ENCODE measurements at places on chromosomes 2 and 18. TPM values are rescaled to one million over a fixed set of nuclear protein-coding genes. Genes with fewer than 3 reads are reported as not detected.

GAD1 gene
- 0.83 TPM for total RNA-seq

DNA sequence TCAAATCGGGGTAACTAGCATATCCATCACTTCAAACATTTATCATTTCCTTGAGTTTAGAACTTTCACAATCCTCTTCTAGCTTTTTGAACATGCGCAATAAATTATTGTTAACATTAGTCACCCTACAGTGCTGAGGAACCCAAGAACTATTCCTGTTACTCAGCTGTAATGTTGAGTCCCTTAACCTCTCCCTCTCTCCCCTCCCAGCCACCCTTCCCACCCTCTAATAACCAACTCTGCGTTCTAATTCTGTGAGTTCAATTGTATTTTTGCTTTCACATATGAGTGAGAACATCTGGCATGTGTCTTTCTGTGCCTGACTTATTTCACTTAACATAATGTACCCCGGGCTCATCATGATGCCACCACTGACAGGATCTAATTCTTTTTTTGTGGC, 78.6 kb upstream of the RANBP2 start:
- no peak for DNase-seq

- DNase-seq, result peak; percentile 46
Measured at GRCh38 chr2:144834998-144835633, 315.2 kb upstream of the ZEB2 start.

- DNase-seq, result no peak
Measured at GRCh38 chr2:127619203-127619590, 26.8 kb upstream of the GPR17 start.

TRIP12 gene
- 154 TPM for total RNA-seq

DNA sequence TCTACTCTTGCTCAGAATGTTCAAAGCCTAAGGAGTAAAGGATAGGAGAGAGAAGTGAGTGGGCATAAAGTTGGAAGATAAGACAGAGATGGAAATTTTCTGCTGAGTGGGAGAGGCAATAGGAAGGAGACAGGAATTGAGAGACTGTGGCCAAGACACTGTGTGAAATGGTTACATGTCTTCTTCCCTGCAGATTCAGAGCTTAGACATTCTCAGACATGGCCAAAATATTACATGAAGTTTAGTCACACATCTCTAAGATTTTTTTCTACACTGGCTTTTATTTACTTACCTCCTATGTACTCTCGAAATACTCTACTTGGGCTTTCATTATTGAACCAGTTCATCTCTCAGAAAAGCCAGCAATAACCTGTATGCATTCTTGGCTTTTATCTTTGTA, 363.0 kb upstream of the FANCL start:
- no peak for DNase-seq

DNA sequence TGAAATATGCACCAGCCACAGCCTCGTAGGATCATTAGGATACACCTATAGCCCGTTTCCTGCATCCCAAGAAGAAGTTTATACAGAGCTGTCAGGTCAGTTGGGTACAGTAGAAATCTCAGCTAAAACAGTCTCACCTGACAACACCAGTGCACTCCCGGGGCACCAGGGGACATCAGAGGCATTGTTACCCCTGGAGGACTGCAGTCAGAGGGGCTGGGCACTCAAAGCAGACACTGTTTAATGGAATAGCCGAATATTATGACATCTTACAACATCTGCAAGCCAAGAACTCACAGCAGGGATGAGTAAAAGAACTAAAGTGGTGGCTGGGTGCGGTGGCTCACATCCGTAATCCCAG, 93.0 kb upstream of the ID2 start:
- no peak for DNase-seq

DNA sequence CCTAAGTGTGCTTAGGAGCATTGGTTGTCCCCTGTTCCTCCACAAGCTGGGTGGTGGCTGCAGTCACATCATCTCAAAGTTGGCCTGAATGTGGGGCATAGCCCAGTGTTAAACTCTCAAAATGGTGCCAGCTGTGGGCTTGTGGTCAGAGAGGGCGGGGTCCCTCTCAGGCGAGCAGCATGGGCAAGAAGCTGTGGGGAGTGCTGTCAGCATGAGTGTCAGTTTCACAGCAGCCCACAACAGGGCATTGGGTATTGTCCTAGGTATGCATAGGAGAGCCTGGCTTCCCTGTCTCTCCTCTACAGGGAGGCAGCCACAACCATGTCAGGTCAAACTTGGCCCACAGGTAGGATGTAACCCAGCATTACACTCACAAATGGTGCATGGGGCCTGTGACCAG, 285.6 kb upstream of the THSD7B start:
- DNase-seq, result no peak

GRCh38 chr18:73283032-73283431, 415.2 kb upstream of the NETO1 start:
- DNase-seq, result no peak

DNA sequence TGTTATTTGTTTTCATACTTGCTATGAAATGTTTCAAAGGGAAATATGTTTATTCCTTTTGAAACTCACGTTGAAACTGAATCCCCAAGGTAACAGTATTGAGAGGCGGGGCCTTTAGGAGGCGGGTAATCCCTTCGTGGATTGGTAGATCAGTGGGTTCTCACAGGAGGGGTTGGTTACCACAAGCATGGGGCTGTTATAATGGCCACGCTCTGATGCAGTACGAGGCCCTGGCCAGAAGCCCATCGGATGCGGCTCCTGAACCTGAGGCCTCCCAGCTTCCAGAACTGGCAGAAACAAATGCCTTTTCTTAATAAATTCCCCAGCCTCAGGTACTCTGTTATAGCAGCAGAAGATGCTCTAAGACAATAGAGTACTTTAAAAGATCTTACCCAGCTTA, 135.7 kb downstream of the ASB1 start:
- DNase-seq, result no peak

VAMP5 gene
- 85.4 TPM for total RNA-seq

OR6B3 gene
- total RNA-seq, result not detected

TLX2 gene
- not detected for total RNA-seq

- no peak for DNase-seq
Measured at GRCh38 chr2:88680266-88680902, 11.1 kb upstream of the RPIA start.

ITGA6 gene
- total RNA-seq, result 57.4 TPM

PID1 gene
- total RNA-seq, result 48.5 TPM

- DNase-seq, result no peak
Measured at GRCh38 chr2:161204846-161205245, 44.6 kb downstream of the TANK start.

DNA sequence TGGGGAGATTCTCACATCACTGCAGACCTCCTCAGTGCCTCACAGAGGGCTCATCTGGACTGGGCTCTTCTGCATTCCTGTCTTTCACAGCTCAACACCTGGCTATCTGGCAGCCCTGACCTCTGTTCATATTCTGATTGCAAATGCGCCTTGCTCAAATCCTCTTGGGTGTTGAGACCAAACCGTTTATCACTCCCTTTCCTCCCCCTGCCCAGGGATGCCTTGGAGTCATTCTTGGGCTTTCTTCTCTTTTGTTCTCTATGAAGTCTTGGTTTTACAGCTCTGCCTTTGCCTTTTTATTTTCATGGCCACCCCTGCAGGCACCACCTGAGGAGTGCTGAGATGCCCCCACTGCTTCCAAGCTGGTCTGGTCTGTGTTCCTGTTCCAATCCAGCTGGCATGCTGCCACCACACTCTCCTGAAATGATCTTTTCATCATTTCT, 26.3 kb downstream of the TUBB6 start:
- DNase-seq, result no peak

CXCR2 gene
- total RNA-seq, result not detected

CFC1 gene
- total RNA-seq, result 0.62 TPM

GRCh38 chr2:210946395-210946794, 390.0 kb downstream of the CPS1 start:
- no peak for DNase-seq

GAREM2 gene
- 1.2 TPM for total RNA-seq

GRCh38 chr2:51120754-51121280, 88.9 kb upstream of the NRXN1 start:
- no peak for DNase-seq

CNTNAP5 gene
- 1.4 TPM for total RNA-seq

NGEF gene
- total RNA-seq, result 0.29 TPM

DNA sequence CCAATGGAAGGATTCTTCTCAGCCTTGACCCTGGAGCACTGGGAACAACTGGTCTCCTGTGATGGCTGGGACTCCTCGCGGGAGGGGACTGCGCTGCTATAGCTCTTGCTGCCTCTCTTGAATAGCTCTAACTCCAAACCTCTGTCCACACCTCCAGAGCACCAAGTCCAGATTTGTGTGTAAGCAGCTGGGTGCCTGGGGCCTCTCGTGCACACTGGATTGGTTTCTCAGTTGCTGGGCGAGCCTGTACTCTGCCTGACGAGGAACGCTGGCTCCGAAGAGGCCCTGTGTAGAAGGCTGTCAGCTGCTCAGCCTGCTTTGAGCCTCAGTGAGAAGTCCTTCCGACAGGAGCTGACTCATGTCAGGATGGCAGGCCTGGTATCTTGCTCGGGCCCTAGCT, 28.8 kb downstream of the LIPG start:
- DNase-seq, result no peak

IL1F10 gene
- total RNA-seq, result not detected

FOXI3 gene
- not detected for total RNA-seq

LNPK gene
- 43.7 TPM for total RNA-seq

DNA sequence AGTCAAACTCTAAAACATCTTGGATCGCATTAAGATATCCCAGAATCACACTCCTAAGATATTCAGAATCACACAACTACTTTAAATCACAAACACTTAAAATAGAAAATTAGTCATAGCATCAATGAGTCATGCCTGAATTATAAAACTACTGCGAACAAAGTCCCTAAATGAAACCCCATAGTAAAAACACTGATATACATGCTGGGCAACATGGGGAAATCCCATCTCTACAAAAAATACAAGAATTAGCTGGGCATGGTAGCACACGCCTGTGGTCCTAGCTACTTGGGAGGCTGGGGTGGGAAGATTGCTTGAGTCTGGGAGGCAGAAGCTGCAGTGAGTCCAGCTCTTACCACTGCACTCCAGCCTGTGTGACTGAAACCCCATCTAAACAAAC, 101.7 kb downstream of the COBLL1 start:
- no peak for DNase-seq

TEKT4 gene
- total RNA-seq, result not detected

DNA sequence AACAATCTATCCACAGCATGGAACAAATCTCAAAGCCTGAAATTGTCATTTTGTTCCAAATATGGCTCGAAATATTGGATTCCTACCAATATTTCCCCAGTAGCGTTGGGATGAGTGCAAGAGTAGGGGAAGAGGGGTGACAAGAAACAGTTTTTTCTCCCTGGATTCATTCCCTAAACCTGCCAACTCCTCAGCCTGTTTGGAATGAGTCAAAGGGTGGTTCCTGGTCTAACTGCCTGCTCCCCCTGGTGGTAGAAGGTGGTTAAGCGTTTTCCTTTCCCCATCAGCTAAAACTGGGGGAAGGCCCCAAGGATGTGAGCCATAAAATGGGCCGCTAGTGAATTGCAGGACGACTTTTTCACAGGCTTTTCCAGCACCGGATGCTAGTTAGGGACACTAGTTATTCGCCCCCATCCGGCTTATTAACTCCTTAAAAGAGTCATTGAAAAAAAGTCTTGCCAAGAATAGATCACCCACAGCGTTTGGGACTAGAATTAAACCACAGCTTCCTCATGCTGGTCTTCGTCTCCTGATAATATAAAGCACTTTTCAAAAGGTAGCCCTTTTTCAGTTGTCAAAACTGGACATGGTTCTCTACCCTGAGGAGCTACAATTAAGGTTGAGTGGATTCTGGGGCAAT, 72.5 kb downstream of the DHRS9 start:
- DNase-seq, result no peak

DNA sequence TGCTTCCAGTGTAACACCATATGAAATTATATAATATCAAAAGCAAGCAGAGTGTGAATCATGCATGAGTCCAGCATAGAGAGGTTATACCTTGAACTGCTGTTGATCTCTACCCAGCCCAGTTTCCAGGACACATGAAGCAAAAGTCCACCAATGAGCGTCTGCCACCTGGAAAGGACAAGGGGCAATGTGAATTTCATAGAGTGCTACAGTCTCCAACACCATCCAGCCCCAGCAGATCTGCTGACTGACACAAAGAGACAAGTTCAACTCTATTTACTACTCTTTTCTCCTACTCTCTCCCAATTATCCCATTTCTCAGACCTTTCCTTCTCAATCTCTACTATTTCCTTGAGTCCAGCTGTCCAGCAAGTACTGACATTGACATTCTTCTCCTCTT, 31.8 kb upstream of the RIOK3 start:
- no peak for DNase-seq

DNA sequence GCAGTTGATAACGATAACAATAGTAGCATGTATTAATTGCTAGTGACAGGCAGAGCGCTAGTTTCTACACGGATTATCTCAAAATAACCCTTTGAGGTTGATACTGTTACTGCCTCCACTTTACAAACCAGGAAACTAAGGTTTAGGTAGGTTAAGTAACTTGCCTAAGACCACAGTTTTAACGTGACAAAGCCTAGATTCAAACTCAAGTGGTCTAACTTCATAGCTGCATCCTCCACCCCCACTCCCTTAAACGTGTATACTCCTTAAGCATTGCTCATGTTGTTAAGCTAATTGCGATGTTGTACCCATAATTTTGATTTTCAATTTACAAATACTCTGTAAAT, 1.2 kb downstream of the ME2 start:
- no peak for DNase-seq

DNA sequence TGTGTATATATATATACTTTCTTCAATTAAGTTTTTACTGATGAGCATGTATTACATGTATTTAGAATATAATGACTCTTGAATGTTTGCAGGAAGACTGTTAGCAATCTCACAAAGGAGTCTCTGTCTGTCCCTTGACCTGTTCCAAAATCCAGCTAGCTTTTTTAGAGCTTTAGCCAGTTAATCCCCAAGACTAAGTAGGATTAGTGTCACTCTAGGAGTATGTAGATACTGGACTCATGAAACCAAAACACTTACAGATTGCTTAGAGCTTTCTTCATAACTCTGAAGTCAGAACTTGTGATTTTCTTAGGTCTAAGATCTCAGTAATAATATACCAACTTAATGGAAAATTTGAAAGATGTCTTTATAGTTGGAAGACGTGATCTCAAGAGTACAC, 2.2 kb downstream of the UBXN4 start:
- no peak for DNase-seq

GRCh38 chr2:197997083-197997541, 192.7 kb downstream of the PLCL1 start:
- DNase-seq, result no peak

- DNase-seq, result peak; percentile 50
Measured at GRCh38 chr2:62287899-62288880, 92.3 kb downstream of the B3GNT2 start.

C2orf78 gene
- not detected for total RNA-seq

Measured in uterus (tissue), 4 donors.